Activated naive CD4-positive, alpha-beta T cell treated with Interleukin-2 at 50 U/mL for 16 hours (primary cell): ENCODE measurements at places on chromosomes 5 and 9.
A peak's percentile ranks its signal among the peaks of the same experiment; 100 is the strongest.

DNA sequence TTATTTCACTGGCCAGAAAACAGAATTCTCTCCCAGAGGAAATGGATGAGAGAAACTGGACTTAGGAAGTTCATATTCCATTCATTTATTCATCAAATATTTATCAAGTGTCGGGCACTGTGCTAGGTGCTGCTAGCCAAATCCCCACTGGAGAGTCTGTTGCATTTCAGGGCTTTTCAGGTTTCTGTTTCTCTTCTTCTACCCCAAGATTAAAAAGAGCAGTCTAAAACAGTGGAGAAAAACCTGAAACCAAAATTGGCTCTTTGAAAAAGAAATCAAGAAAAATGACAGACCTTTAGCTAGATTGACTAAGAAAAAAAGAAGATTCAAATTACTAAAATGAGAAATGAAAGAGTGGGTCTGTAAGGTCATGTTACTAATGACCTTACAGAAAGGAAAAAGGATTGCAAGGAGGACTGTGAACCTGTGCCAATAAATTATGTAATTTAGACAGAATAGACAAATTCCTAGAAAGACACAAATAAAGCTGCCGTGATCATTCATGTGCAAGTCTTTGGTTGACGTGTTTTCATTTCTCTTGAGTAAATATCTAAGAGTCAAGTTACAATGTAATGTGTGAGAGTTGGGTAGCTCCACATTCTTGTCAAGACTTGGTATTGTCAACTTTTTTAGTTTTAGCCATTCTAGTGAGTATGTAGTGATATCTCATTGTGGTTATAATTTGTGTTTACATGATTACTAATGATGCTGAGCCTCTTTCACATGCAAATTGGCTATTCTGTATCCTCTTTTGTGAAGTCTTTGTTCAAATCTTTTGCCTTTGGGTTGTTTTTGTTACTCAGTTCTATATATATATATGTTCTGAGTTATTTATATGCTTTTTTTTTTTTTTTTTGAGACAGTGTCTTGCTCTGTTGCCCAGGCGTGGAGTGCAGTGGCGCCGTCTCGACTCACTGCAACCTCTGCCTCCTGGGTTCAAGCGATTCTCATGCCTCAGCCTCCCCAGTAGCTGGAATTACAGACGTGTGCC, 23.7 kb downstream of the SNX30 start:
- DNase-seq = no peak

GRCh38 chr5:116564756-116565490, 9.7 kb downstream of the SEMA6A start:
- no peak for DNase-seq

GRCh38 chr5:32044434-32044833, 129.7 kb downstream of the GOLPH3 start:
- DNase-seq = no peak

- DNase-seq = peak; percentile 13
Observed at GRCh38 chr9:73219985-73220626, 68.4 kb downstream of the ANXA1 start.

DNA sequence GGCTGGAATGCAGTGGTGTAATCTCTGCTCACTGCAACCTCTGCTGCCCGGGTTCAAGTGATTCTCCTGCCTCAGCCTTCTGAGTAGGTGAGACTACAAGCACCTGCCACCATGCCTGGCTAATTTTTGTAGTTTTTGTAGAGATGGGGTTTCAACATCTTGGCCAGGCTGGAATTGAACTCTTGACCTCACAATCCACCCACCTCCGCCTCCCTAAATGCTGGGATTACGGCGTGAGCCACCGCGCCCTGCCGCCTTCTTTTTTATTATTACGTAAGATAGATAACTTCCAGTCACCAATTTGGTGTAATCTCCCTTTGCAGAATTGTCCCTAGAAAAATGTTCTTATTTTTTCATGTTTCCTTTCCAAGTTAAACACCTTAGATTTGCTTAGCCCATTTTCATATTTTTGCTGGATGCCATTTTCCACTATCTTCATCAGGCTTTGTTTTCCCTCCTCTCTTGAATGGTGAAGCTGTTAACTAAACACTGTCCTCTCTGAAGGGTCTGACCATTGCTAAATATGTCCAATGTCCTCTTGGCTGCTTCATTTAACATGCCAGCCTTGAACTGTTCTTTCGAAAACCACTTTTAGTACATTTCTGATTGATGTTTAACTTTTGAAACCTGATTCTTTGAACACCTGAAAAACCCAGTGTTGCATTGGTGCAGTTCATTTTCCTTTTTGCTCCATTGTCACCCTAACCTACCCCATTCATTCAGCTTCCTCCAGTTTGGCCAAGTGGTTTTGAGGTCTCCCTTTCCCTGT, 135.1 kb upstream of the PIK3R1 start:
- DNase-seq = no peak

- DNase-seq = no peak
Observed at GRCh38 chr9:20394969-20395368, 227.3 kb downstream of the MLLT3 start.

- peak; percentile 43 for DNase-seq
Observed at GRCh38 chr9:91150998-91151717, 210.6 kb downstream of the AUH start.

- no peak for DNase-seq
Observed at GRCh38 chr5:61293071-61293470, 39.0 kb upstream of the ZSWIM6 start.

- DNase-seq = no peak
Observed at GRCh38 chr5:56317923-56318561, 84.9 kb upstream of the ANKRD55 start.

DNA sequence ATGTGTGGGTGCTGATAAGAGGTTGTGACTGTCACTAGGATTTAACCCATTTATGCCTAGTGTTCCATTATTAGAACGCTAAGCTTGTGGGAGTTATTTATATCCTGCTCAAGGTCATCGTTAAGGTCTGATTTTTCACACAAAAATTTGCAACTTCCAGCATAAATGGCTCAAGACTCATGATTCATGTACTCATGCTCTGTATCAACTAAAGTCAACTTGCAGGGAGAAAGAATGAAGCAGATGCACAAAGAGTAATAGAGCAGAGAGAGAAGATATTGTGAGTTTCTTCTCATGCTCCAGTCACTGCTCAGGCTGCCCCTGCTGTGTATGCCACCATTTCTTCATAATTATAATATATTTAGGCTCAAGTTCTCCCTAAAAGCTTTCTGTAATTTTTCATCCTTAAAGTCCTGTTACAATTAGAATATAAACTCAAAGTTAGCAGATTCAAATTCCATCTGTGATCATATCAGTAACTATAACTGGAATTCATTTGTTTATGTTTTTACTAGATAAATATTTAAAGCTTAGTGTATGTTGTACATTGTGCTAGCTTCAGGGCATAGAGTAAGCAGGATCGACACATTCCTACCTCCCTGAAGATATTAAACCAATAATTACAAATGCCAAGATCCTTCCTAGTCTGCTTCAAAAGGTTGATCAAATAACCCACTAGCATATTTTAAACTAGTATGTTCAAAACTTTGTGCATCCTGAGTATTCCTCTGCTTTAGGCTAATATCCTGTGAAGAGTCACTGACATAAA, 136.7 kb downstream of the NUDT12 start:
- DNase-seq = no peak

DNA sequence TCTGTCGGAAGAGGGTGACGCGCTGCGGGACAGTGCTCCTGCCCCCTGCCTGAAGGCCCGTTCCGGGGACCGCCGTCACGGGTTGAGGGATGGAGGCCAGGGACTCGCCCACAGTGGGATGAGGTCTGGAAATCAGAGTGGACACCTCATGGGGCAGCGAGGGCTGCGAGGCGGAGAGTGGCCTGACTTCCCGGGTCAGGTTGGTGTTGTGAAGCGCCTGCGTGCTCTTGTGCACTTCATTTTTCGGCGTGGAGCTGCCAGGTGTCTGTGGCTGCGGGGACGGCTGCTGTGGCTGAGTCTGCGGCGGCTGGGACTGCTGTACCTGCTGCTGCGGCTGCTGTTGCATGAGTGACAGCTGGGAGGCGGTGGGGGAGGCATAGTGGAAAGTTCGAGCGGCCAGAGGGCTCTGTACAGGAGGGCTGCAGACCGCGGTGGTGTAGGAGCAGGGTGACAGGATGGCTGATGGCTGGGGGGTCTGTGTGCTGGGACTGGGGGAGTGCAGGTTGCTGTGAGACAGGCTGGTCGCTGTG, 434.1 kb downstream of the HCN1 start:
- no peak for DNase-seq

- no peak for DNase-seq
Observed at GRCh38 chr9:72129271-72130156, 19.7 kb upstream of the GDA start.
